ENCODE measurements at places on chromosomes 1 and 21.

DNA sequence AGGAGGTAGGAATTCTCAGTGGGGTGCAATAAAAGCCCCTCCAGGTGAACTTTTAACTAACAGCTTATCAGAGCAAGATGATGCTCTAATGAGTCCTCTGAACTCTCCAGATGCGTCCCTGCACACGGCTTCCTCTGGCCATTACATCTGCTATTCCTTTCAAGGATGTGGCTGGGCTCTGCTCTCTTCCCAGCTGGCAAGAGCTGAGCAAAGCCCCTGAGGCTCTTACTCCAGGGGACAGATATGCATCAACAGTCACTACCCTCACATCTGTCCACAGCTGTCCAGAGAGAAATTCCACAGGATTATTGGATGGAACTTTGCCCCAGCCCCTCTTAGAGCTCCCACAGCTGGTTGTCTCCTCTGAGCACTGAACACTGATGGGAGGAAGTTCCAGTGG, 267.8 kb downstream of the C1orf94 start:
- DNase-seq, result no peak

DNA sequence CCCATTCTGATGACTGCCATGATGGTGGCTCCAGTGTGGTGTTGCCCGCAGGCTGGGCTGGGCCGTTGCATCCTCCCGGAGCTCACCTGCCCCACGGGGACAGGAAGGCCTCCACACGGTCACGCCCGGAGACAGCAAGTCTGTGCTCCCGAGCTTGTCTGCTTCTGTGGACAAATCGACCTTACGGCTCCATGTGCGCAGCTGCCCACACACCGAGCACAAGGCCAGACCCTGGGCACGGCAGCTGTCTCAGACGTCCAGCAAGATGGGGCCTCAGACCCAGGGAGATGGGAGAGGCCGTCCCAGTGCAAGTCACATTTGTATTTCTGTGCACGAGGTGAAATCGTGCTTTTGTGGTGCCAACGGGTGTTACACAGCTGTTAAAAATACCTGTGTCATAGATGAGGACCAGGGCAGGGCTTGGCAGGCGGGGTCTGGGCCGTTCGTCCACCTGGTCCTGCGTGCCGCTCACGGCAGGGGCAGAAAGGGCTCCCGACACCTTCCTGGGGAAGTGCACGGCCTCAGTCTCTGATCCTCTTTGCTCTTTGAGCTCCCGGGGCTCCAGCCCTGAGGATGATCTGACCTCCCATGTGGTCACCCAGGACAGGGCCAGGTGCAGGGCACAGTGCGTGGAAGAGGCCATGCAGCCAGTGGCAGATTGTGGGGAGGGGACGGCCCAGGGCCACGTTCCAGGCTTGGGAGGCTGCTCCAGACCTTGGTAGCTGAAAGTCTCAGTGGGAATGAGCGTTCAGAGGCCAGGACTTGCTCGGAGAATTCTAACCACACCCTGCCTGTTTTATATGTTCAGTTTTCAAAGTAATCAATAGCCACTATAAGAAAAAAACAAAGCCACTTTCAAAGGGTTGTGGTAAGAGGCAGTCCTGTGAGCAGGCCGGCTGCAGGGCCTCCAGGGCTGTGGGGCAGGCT, 13.5 kb downstream of the COL6A1 start:
- DNase-seq, result no peak

GRCh38 chr1:39499668-39500067, 8.2 kb downstream of the BMP8A start:
- no peak for DNase-seq

DNA sequence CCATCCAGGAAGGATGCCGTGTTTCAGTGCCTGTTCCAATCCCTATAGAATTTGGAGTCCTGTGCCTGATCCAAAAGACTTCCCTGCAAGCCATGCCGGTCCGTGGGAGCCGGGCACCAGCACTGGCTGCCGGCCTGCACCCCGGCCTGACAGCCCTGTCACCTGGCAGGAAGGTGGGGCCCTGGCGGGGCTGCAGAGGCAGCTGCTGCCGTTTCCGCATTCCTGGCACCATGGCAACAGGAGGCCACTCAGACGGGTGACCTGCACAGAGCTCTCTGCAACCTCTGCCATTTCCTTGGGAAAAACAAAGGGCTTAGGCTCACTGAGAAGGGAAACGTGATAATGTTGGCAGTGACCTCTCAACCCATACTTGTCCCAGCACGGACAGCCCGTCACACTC, 63.2 kb upstream of the TMEM51 start:
- DNase-seq, result peak; percentile 49

DNA sequence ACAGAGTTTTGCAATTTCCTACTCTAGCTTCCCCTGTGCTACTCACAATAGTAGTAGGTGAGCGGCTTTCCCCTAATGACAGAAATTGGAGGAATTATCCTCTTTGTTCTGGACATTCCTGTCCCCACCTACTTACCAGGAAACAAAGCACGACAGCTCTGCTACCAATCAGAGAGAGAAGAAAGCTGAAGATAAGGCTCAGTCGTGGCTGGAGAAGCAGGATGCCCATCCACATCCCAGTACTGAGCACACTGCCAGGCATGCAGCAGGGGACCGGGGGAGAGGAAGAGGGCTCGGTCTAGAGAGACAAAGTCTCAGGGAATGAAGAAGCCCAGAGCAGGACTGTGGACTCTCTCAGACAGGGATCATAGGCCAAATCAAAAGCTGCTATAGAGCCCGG, 134.1 kb upstream of the KRTAP19-8 start:
- no peak for DNase-seq

- no peak for DNase-seq
Observed at GRCh38 chr1:57943365-57943764, 519.5 kb upstream of the DAB1 start.

GRCh38 chr1:184082541-184083415, 31.2 kb downstream of the TSEN15 start:
- no peak for DNase-seq

- no peak for DNase-seq
Observed at GRCh38 chr1:65360648-65361047, 51.3 kb downstream of the DNAJC6 start.

- no peak for DNase-seq
Observed at GRCh38 chr1:112636597-112637253, 17.1 kb downstream of the CAPZA1 start.

DNA sequence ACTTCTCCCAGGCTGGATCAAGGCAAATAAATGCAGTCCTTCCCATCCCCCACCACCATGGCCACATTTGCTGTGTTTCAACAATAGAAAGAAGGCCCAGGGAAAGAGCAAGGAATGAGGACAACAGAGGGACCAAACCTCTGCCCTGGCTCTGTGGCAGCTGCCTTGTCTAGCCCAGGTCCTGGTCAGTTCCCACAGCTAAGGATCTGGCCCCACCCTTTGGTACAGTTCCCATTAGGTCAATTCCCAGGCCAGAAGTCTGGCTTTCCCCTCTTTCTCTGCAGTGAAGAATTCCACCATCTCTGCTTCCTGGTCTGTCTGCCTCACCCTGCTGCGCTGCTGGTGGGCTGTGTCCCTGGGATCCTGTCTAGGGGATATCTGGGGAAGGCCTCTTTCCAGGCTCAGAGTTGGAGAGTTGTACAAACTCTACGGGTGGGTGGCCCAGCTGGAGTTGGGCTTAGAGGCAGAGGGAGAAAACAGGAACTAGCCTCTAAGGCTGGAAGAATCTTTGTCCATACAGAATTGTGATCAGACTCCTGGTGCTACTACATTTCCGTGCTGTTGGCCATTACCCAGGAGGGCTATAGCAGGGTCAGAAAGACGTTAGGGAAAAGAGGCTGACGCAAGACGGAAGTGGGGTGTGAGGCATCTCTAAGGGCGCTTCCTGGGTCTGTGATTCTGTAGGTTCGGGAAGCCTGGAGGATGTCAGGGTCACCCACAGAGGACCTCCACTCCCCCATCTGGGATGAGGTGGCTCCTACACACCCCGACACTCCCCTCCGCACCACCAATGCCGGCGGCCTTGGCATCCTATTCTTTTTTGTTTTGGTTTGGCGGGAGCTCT, 953 bp upstream of the NDUFS2 start:
- peak; percentile 53 for DNase-seq

DNA sequence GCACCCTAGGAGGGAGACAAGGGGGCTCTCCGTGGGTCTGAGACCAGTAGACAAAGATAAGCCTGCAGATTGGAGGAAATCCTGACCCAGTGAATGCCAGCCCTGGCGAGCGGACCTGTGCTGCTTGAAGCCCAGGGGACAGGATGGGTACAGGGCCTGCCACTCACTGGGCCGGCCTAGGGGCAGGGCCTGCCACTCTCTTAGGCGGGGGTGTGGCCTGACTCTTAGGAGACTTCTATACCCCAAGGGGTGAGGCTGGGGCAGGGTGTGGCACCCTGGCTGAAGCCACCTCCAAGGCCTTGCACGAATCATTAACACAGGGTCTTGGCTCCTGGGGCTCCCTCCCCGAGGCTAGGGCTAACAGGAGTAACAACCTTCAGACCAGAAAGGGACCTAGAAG, 30.7 kb downstream of the TRIM62 start:
- peak; percentile 37 for DNase-seq

DNA sequence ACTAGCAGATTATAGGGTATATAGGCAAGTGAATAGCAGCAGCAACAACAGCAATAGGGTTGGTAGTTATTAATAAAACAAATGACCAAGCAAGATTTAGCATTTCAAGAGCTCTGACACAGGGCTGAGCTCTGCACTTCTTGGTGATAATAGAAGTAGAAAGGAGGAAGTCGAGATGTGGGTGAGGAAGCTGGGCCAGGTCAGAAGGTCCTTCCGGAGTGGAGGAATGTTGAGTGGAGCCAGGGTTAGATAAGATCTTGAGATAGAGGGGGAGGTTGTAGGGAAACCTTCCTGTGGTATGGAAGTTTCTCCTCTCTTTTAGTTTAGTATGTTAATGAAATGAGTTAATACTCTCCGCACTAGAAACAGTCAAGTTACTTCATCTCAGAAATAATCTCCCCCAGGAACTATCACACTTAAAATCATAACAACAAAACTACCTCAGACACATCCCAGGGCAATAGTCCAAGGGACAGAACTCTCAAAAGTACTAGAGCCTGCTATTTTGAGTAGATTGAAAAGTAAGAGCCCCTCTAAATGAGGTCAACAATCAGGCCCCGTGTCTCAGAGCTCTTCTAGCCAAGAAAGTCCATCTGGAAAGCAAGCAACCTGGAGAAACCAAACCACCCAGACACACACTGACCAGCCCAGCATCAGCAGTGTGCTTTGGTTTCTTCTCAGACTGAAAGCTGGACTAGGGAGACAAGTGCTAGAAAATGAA, 45.4 kb upstream of the ATP1B1 start:
- DNase-seq, result peak; percentile 67

- DNase-seq, result peak; percentile 6
Observed at GRCh38 chr1:56376188-56376984, 203.0 kb downstream of the PLPP3 start.

GRCh38 chr1:51444096-51444495, 75.0 kb downstream of the EPS15 start:
- no peak for DNase-seq

GRCh38 chr1:79150576-79150975, 144.0 kb upstream of the ADGRL4 start:
- DNase-seq, result no peak

DNA sequence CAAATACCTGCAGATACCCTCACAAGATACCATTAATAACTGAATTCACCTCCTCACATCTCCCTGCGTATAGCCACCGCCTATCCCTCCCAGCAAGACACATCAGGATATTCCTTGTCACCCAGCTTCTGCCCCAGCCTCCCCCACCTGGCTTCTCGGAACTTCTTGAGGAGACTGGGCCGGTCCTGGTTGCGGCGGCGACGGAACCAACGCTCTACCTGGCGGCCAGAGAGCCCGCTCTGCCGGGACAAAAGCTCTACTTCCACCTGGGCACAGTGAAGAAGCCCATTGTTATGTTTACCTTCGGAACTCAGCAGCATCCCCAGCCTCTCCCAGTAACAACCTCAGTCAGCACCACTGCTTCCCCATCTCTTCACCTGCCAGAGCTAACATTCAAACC, 6.7 kb downstream of the CERS2 start:
- DNase-seq, result no peak

DNA sequence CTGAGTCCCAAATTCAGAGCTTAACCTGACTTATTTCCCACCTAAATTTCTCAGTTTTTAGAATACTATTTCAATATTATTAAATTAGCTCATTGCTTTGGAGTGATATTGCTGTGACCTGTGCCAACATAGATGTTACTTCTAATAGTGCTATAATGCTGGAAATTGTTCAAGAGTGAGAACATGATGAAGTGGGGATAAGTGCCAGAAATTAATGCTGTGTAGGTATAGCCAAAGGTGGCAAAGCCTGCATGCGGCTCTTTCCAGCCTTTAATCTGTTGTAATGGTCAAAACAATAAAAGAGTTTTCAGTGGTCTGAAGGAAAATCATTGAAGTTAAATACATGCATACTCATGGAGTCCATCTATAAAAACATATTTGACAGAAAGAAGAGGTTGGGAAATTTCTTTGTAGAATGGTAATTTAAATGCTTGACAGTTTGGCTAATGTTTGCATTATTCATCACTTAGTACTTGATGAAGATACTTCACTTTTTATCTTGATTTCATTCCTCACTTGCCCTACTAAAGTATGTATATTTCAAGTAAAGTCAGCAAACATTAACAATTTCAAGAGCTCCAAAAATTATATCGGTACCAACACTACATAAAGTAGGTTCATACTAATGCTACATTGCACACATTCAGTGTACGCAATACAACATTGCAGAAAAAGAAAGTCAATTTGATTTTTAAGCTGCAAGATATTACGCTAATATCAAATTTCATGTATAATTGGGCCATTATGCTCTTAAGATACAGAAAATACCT, 82.1 kb downstream of the OLFM3 start:
- no peak for DNase-seq

DNA sequence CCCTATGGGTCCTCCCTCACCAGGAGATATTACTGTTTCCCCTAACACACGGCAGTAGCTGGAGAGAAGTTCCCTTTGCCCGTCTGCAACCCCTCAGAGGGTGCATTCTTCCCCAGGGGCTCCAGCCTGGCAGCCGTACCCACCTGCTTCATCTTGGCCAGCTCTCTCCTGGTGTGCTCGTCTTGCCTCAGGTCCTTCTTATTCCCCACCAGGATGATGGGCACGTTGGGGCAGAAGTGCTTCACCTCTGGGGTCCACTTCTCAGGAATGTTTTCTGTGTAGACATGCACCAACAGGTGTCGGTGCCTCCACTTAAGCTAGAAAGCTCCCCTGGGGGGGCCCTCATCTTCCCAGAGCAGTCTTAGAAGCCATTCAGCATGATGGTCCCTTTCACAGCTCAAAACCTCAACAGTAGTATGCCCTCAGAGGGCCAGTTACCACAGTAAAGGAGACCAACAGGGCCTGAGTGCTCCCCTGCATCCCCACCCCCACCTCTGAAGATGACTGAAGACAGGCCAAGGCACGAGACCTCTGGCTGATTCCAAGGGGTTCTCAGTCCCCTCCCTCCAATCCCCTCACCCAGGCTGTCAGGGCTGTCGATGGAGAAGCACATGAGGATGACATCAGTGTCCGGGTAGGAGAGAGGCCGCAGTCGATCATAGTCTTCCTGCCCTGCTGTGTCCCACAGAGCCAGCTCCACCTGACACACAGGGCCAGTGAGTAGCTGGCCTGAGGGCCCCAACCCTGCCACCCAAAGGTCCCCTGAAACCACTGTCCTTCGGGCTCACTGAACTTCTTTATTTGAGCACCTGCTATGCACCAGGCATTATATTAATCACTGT, 4.3 kb downstream of the RHOC start:
- DNase-seq, result no peak

GRCh38 chr21:41511858-41512257, 3.9 kb upstream of the TMPRSS2 start:
- no peak for DNase-seq
